ENCODE measurements at places on chromosomes 3 and 15.
A peak's percentile ranks its signal among the peaks of the same experiment; 100 is the strongest.

GRCh38 chr3:13894807-13895154, 14.9 kb upstream of the WNT7A start:
- no peak for DNase-seq

DNA sequence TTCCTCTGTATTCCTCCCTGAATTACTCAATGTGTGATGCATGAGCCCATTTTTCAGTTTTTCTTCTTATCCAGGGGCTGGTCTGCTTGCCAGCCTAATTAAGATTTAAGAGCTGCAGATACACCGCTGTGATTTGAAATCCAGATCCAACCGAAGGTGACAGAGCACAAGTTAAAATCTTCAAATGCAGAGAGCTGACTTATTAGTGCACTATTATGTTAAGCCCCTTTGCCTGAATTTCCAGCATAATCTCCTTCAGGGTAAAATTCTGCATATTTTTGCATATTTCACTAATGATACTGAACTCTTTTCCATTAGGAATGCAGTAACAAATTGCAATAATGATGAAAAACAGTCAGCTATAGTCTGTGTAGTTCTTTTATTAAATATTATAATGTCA, 583.6 kb downstream of the ROBO2 start:
- no peak for DNase-seq

DNA sequence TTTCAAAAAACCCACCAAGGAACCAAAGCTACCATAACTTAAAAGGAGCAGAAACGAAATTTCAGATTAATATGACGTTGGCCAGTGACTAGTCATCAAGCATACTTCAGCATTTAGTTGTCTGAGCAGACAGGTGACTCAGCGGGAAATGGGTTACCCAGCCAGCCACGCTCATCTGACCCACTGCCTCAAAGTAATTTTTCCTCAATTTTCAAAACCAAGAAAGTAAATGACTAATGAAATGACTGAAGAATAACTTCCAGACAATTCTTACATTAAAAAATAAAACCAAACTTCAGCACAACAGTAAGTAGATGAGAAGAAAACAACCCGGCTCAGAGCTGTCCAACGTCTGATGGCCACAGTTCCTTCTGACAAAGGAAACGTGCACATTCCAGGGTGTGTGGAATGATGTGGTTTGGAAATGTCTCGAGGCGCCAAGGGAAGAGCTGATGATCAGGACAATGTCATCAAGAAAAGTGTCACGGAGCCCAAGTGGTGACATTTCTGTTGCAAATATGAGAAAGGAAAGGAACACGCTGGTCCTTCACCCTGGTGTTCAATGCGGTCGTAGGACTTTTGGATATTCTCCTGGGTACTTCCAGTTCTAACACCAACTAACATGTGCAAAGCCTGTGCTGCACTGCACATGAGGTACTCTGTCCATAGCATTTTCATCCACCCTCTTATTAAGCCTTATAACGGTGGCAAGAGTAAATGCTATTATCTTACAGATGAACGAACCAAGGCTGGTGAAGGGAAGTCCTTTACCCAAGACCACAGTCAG, 79.1 kb downstream of the FOXP1 start:
- DNase-seq, result peak; percentile 65

GRCh38 chr3:4880850-4881249, 98.4 kb upstream of the BHLHE40 start:
- no peak for DNase-seq

DNA sequence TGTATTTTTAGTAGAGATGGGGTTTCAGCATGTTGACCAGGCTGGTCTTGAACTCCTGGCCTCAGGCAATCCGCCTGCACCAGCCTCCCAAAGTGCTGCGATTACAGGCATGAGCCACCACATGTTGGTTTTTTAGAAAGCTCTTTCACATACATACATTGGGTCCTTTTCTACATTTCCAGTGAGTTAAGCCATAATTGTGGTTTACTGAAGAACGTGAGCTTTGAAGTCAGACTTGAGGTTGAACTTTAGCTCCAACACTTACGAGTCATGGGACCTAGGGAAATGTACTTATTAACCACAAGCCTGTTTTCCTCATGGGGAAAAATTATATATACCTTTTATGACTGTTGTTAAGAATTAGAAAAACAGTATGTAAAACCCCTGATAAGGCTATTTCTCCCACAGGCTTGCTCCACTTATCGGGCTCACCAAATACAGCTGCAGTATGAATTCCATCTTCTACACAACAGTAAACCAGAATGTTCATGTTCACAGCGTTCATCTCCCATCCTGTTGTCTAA, 39.0 kb downstream of the GPR160 start:
- DNase-seq, result peak; percentile 60

DNA sequence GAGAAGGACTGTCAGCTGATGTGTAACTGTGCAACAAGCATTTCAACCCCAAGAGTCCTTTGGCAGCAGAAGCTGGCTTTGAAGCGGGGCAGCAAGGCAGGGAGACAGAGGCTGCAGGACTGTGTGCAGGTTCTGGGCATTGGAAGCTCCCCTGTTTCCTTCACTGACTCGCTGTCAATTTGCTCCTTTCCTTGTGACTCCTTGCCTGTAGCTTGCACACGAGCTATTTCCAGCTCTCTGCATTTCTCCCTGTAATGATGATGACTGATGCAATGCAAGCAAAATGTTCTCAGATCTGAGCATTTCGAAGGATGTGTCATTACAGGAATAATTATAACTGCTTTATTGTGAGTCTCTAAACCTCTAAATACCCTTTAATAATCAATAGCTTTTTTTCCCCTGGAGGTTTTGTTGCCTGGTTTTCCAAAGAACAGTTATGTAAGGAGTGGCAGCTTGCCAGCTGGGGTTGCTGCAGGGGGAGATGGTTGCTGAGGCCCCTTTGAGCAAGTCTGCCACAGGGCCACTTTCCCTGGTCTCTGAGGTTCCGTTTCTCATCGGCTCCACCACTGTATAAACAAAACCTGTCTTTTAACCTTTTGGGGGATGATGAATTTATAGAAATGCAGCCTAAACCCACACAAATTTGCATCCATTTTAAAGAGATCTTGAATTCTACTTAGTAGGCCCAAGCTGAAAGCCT, 2.8 kb downstream of the APOD start:
- peak; percentile 40 for DNase-seq

- no peak for DNase-seq
These were observed 98.0 kb upstream of the ARHGEF26 start for GRCh38 chr3:154023148-154023547.

GRCh38 chr15:99247062-99247461, 2.3 kb downstream of the TTC23 start:
- no peak for DNase-seq

DNA sequence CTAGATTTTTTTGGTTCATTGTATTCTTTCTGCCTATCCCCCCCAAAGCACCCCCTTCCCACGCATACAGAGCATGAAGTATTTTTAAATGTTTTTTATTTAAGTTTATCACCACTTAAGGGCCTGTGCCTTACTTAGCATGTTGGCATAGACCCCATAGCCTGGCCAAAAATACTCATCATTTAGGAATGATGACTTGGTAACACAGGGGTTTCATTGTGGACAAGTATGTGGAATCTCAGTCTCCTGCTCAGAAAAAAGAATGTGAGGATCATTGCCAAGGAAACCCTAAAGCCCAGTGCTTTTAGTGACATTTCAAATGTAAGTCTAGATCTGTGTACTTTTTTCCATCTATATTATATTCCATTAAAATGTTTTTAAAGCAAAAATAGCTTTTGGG, 146.3 kb downstream of the ALCAM start:
- DNase-seq, result no peak

DNA sequence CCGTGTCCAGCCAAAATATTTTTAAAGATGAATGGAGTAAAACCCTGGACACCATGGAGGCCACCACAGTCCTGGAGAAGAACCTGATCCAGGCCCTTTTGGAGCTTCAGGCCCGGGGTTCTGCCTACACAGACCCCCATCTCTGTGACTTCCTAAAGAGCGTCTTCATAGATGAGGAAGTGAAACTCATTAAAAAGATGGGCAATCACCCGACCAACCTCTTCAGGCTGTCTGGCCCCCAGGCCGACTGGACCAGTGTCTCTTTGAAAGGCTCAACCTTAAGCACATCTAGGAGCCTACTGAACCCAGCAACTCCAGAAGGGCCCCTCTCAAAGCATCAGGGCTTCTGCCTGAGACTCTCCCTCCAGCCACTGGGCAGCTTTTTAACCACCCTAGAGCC, 107.9 kb upstream of the FAM174B start:
- DNase-seq, result no peak

- no peak for DNase-seq
These were observed 404.2 kb downstream of the RSL24D1 start for GRCh38 chr15:54792526-54792925.

DNA sequence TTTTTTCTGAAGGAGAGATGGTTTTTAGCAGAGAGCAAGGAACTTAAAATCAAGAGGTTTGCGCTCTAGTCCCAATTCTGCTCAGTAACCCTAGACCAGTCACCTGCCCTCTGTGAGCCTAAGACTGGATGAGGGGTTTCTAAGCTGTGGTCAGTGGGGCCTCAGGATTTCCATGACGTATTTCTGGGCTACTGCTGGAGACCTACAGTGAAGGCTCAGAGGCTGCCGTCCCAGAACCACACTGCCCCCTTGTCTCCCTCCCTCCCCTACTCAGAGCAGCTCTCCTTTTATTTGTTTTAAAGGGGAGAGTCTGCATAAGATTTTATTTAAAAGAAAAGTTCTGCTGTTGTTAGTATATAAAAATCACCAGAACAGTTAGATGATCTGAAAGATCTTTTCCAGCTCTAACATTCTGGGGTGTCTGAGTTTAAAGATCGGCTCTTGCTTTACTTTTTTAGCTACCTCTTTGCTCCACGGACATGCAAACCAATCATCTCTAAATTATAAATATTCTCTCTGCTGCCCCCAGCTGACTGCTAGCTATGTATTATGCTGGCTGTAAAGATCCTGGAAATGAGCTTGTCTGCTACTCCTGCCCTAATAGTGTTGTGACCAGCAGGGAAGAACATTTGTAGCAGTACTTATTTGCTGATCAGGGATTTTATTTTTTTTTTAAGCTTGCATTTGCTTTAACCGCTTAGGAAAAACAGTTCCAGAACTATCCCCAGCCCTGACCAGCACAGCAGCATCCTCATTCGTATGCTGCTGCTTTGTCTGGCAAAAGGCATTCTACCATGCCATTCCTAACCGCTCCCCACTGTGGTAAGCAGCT, 28.6 kb upstream of the NDUFB4 start:
- peak; percentile 40 for DNase-seq

DNA sequence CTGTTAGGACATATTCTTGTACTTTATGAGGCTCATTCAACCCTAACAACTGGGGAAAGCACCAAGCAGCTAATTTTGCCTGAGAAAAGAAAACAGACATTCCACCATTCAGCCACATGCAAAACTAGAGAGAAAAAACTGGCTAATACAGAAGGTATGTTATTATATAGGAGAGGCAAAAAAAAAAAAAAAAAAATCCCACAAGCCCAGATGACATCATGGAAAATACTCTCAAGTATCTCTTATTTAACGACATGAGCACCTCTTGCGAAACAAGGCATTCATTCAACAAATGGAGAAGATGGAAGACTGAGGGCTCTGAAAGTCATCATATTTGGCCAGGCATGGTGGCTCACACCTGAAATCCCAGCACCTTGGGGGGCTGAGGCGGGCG, 61.5 kb downstream of the PRICKLE2 start:
- peak; percentile 93 for DNase-seq

DNA sequence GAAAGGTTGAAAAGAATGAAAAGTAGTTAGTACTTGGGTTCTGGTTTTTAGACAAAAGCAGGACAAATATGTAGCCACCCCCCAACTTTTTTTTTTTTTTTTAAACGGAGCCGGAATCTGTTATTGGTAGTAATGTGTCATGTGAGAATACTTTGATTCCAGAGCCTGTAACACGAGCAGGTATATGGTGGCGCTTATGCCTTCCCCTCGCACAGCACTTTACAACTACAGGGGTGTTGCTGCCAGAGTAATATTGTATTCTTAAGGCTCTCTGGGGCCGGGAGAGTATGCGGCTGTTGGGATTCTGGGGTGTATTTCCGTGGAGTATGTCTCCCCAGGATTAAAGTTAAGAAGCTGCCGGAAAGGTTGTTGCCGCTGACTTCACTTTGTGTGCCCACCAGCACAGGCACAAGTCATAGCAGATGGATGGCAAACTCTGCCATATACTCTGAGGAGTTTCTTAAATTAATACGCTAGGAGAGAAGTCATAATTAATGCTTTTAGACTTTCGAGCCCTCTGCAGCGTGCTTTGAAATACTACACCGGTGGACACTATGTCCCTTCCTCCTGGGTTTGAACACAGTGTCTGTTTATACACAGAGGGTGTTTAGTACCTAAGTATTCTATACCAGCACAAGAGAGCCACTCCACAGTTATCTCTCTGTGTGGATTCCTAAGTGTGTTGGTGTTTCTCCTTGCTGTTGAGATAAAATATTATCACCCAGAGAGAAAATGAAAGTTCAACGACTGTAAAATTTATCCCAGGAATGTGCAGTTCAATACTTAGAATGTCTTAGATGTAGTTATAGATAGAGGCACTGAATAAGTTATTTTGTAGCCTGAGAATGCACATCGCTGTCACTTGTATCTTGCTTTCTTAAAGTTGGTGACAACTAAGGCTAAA, 1.4 kb downstream of the MBNL1 start:
- DNase-seq, result peak; percentile 77

DNA sequence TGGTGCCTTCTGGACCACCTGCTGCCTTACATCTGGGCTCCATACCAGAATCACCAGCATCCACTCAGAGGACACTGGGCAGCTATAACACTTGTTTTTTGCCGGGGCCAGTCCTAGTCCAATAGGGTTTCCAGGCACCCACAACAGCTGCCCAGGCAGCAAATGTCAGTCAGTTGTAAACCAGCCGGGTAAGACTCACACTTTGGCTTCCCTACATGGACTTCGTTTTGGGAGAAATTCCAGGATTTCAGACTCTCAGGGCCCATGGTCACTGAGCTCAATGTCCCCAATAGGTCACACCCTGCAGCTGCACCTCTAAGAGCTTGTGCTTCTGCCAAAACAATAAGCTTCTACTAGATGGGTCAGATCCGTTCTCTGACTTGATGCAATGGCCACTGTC, 83.8 kb downstream of the FAM174B start:
- DNase-seq, result no peak

- no peak for DNase-seq
These were observed 306.8 kb upstream of the ATP11B start for GRCh38 chr3:182486463-182486862.

DNA sequence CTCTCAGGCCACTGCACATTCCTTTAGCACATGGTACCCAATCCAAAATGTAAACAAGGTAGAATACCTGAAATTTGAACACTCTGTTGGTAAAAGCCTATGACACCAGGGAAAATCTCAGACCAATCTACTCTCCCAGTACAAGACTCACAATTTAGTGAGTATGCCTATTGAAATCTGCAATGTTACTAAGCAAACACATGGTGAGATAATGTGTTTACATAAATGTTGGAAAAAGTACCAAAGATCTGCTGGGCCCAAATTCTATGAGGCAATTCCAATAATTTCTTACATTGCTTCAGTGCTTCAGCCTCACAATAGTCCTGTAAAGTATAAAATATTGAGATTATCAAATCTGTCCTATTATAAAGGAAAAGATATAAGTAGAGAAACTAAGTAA, 536.1 kb downstream of the PYDC2 start:
- DNase-seq, result no peak
